Cerebellar nuclear complex (tissue), 1 donor: ENCODE measurements at places on chromosomes 16 and 17.

- DNase-seq = no peak
Measured at GRCh38 chr16:26491101-26491670, 575.5 kb upstream of the C16orf82 start.

DNA sequence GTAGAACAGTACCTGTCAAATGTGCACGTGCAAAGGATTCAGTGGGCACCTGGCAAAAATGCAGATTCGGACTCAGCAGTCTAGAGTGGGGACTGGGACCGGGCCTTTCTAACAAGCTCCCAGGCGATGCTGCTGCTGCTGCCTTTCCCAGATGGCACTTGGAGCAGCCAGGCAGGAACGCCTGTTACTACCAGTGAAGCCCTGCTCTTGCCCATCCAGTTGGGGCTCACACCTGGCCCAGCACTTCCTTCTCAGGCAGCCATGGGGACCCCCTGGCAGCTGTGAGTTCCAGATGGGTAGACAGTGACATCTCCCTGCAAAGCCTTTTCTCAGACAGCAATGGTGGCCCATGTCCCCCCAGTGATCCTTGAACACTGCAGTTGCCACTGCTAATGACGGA lies 30.4 kb downstream of the KDM8 start:
- DNase-seq = no peak

DNA sequence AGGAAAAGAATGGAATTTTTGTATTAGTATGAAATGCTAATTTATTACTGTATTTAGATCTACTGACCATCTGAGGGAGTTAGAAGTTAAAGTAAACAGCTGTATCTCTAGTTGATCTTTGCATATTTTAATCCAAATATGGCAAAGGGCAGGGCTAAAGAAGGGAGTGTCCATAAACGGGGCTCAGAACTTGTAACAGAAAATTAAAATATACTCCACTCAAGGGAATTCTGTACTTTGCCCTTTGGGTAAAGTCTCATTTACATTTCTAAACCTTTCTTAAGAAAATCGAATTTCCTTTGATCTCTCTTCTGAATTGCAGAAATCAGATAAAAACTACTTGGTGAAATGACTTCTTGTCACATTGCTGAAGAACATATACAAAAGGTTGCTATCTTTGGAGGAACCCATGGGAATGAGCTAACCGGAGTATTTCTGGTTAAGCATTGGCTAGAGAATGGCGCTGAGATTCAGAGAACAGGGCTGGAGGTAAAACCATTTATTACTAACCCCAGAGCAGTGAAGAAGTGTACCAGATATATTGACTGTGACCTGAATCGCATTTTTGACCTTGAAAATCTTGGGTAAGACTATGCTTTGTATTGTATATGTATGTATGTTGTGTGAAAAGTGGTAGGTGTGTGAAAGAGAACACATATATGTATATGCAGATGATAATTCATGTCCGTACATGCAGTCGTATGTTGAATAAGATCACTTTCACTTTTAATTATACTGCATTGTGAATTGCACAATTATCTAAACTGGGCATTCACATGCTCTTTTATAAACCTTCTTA lies at the start of gene ASPA:
ASPA (plus strand) TSS at position 186 of the 799 bp plus-strand sequence; CDS start at position 349, 163 bp downstream.
- no peak for DNase-seq

- DNase-seq = no peak
Measured at GRCh38 chr16:58906981-58907715, 173.0 kb upstream of the GOT2 start.

DNA sequence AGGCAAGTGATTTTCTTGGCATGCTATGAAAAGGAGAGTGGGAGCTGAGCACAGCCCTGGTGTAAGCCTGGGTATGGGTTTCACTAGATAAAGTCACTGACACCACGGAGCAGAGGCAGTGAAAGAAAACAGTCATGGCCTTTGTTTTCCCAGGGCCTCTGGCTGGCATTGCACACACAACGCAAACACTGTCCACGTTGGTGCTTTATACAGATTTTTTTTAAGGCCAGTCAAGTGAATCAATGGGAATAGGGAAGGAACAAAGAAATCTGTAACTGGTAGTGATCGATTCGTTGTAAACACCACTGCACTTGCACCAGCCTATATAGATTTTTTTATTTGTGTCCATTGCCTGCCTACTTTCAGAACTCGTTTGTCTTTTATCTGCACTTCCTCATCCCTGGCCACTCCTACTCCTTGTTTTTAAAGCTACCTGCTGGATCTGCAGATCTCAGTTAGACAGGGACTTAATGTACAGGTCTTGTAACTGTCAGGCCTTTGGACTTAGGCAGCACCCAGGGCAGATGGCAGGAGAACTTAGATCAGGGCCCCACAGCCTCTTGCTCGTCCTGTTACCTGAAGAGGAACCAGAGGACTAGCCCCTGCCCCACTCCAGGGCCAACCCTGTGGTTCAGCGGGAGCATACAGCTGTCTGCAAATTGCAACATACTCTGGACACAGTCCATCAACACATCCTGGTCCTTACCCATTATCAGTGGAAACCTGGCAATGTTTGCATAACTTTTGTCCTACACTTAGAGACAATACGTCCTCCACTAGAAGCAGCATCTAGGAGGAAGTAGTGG lies 10.6 kb upstream of the TMIGD1 start:
- DNase-seq = no peak
